Activated T-cell treated with anti-CD3 and anti-CD28 coated beads, Interleukin-2, amount 50 U/mL, for 4 hours (primary cell): ENCODE measurements at places on chromosomes 1 and 21. TPM values are rescaled to one million over a fixed set of nuclear protein-coding genes. Genes with fewer than 3 reads are reported as not detected.

DNA sequence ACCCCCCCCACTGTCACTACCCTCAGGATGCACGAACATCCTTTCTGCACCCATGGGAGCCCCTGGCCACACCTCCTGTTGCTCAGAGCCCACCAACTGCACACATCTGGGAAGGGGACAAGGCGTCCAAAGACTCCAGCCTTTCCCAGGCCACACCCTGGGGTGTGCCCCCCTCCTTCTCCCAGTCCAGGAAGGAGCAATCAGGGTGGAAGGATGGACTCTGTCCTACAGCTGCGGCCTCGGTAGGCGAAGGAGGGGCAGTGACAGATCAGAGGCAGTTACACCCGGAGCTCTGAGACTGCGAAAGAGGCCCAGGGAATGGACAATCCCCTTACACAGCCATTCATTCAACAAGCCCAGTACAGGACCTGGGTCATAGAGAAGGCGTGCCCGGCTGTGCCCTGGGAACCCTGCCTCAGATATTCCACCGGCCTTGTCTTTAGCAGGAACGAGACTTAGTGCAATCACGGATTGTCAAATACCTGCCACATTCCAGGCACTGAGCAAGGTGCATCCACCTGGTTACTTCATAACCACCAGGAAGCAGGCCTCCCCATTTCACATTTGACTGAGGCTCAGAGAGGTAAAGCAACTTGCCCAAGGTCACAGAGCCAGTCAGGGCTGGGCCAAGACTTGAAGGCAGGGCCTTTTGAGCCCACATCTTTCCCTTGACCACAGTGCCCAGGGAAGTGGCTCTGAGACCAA, 9.4 kb downstream of the HSPG2 start:
- no peak for DNase-seq

GRCh38 chr1:89171067-89171438, 4.8 kb downstream of the GBP7 start:
- no peak for DNase-seq

GRCh38 chr1:2544093-2544874, 11.9 kb upstream of the TNFRSF14 start:
- DNase-seq: no peak

DNA sequence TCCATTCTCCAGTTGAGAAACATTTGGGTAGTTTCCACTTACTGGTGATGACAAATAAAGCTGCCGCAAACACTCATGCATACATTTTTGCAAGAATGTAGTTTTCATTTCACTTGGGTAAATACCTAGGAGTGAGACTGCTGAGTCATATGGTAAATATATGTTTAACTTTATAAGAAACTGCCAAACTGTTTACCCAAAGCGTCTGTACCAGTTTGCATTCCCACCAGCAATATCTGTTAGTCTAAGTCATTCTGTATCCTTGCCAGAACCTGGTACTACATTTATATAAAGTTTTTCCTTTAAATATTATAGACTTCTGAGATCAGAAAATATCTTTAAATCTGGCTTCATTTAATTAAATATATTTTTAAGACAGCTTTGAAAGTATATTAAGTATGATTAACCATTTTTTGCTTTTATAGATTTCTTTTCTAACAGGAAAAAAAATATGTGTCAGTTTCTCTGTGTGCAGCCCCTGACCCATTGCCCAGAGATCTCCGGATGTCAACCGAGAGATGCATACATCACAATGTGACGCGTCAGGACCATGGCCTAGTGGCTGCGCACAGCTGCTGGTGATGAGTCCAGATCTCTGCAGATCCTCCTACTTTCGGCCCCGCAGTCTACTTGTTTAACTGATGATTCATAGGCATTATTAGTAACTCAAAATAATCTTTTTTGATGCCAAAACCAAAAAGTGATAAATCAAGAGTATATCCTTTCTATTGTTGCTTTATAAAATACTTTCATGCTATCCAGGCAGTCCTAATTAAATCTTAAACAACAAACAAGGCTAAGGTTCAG, 227.1 kb upstream of the MAP1LC3C start:
- DNase-seq: no peak

DNA sequence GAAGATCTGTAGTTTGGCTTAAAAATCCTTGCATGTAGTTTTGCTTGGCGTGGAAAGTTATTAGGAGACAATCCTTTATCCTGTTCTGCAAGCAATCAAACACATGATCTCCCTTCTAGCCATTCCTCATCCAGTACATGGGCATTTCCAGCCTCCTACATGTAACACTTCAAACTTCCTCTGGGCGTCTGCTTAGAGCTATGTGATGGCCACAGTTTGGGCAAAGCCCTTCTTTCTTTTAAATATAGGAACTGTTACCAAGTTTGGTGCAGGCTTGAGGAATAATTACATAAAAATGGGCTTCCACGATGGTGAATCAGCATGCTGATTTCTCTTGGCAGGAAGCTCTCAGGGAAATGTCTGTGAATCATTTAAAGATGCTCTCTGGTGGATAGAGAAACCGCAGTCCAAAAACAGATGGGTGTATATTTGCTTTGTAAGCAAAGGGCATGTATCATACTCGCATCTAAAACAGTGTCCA, 176.9 kb upstream of the FMN2 start:
- no peak for DNase-seq

GRCh38 chr1:6244401-6245049, 546 bp downstream of the HES3 start:
- DNase-seq: no peak

GRCh38 chr1:58318157-58319005, 228.1 kb downstream of the OMA1 start:
- DNase-seq: no peak

DNA sequence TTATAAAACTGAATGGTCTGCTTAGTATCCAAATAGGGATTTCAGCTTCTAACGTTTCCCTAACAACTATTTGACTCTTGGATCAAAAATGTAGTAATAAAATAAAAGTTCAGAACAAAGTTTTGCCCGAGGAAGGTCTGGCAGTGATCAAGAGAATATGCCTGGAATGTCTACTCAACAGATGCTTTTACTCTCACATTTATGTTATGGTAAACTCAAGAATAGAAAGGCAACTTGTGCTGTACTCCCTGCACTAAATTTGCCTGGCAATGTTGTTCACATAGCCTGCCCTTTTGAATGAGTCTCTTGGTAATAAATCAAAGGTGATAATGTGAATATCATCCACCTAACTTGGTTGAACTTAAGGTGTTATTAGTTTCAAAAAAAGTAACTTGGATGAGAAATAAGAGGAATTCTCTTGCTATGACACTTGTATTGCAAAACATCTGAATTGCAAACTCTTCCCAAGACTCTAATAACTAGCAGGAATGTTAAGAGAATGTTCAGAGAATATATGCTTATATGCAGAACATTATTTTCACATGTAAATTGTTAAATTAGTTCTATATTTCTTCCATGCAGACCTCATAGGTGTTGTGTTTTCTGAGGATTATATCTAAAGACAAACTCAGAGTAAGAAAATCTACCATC, 215.8 kb downstream of the COL24A1 start:
- no peak for DNase-seq

DNA sequence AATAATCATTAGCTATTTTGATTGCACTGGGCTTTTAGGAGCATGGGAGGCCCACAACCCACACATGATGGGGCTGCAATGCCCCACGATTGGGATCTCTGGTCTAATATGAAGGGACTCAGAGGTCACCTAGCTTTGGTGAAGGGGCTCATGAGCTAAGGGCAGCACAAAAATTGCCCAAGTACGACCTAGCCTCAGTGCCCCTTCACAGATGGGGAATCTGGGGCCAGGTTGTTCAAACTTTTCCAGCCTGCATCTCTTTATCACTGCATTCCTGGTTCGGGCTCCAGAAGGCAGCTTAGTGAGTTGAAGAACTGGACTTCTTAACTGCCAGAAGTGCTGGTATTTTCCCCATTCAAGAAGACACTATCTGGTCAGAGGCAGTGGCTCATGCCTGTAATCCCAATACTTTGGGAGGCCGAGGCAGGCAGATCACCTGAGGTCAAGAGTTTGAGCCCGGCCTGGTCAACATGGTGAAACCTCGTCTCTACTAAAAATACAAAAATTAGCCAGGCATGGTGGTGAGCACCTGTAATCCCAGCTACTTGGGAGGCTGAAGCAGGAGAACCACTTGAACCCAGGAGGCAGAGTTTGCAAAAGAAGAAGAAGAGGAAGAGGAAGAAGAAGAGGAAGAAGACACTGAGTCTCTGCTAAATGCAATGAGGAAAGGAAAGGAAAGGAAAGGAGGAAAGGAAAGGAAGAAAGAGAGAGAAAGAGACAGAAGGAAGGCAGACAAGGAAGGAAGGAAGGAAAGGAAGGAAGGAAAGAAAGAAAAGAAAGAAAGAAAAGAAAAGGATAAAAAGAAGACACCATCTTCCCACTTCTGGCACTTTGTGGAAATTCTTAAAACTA, 258.5 kb upstream of the IRF2BP2 start:
- DNase-seq: no peak

DNA sequence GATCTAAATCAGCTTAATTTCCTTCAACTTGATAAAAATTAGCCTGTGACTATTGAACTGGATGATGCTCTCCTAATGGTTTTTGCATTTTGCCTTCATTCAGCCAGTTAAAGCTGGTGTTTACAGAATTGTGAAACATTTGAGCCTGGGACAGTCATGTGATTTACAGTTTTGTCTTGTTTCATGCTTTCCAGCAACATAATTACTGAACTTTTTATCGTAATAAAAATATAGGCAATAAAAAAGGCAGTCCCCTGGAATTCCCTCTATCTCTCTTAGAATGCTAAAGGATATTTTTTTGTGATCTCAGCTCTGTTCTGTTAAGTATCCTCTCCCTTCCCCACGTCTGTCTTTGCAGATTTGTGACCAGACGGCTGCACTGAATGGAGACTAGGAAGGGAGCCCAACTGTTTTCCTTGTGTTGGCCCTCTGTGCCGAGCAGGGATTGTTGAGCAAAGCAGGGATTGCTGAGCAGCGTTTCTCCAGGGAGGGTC, 70.3 kb upstream of the RGL1 start:
- no peak for DNase-seq

DNA sequence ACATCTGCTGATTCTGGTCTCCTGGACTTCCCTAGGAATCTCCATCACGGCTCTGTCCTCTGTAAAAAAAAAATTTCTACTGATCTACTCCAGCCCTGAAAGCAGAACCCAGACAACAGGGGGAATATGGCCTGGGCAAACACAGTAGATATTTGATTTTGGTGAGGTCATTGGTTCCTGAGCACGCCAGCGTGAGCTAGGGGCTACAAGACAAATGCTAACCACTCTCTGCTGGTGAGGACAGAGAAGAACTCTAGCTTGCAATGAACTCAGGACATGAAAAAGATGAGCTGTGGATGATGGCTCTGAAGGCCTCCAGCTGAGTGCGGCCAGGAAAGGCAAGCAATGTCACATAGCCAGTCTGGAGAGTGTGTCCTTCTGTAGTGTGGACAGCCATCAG, 17.2 kb upstream of the FYB2 start:
- no peak for DNase-seq

The OR2T11 gene
- not detected for total RNA-seq

The FCRL4 gene
- total RNA-seq: not detected

The OXCT2 gene
- 1.7 TPM for total RNA-seq

The CGN gene
- total RNA-seq: 0.94 TPM

The MPZ gene
- 0.83 TPM for total RNA-seq

The AGO4 gene
- 2.9 TPM for total RNA-seq

The OTUD3 gene
- 8.2 TPM for total RNA-seq

The PDE9A gene
- 0.90 TPM for total RNA-seq
